ENCODE measurements at places on chromosomes 6 and 20.

GRCh38 chr6:15769511-15770018 lies 106.7 kb upstream of the DTNBP1 start:
- no peak for DNase-seq

DNA sequence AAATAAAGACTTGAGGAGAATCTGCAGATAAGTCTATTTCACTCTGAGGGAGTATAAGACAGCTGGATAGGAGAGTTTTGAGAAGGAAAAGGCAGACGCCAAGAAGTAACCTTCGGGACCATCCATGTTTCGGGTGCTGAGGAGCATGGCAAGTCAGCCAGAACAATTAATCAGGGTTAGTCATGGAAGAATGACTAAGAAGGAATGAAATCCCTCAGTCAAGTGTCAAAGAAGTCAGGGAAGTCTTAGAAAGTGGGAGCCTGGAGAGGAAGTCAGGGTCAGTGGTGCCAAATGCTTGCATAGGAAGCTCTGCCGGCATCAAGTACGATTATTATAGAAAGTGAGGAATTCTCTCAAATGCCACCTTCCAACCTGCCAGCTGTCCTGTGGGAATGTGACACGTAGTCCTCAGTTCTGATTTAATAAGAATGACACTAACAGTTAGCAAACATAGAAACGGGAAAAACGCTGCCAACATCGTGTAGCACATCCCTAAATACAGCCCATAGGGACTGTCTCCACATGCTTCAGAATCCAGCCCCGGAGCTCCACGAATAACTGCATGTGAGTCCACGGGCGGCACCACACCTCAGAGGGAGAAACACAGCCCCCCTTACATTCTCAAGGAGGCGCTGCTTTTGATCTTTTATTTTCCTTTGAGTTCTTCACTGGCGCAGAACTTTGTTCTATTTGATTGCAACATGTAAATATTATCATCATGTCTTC lies 602.7 kb downstream of the PRKN start:
- no peak for DNase-seq

- no peak for DNase-seq
Observed at GRCh38 chr6:34771727-34772126, 14.4 kb downstream of the SNRPC start.

GRCh38 chr6:108591040-108591816 lies 30.5 kb downstream of the FOXO3 start:
- no peak for DNase-seq

DNA sequence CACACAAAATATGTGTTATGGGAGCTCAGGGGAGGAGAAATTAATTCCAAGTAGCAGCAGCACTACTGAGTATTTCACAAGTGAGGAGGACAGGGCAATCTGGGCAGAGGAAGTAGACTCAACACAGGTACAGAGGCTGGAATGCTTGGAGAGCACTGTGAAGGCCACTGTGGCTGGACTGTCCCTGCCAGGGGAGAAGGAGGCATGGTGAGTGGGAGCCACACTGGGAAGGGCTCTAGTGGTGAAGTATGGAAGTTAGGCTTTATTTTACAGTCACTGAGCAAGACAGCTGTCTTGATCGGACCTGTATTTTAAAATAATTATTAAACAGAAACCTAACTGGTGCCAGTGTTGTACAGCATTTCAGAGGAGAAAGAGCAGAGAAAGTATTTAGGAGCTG lies 28.8 kb downstream of the FAM229B start:
- DNase-seq = no peak

- no peak for DNase-seq
Observed at GRCh38 chr6:15410752-15411151, 164.9 kb downstream of the JARID2 start.

- no peak for DNase-seq
Observed at GRCh38 chr6:5968817-5969734, 37.6 kb downstream of the NRN1 start.

- no peak for DNase-seq
Observed at GRCh38 chr6:143549949-143550268, 38.4 kb upstream of the FUCA2 start.

DNA sequence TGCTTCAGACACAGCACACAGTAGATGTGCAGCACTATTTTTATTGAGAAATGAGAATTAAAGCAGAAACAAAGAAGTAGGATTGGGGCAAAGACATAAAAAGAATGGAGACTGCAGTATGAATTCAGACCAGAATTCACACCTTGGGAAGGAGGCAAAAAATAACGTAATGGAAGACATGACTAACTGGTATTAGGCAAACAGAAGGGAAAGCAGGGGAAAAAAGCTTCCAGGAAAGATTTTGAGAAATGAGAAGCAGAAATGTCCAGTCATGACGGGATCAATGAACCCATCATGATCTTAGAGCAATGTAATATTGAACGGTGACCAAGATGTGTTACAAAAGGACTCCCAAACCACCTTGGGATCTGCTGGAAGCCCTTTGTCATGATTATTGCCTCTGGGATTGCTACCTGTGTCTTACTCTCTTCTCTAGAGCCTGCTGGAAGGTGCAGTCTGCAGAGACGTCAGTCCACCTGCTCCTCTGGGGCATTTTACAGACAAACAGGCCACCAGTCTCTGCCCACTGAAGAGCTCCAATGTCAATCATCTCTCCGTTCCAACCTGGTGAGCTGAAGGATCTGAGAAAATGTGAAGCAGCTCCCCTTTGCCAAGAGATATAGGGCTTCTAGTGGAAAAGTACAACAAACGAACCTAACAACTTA lies 8.7 kb downstream of the NUDT3 start:
- no peak for DNase-seq

- no peak for DNase-seq
Observed at GRCh38 chr20:2045101-2045500, 51.2 kb upstream of the PDYN start.

DNA sequence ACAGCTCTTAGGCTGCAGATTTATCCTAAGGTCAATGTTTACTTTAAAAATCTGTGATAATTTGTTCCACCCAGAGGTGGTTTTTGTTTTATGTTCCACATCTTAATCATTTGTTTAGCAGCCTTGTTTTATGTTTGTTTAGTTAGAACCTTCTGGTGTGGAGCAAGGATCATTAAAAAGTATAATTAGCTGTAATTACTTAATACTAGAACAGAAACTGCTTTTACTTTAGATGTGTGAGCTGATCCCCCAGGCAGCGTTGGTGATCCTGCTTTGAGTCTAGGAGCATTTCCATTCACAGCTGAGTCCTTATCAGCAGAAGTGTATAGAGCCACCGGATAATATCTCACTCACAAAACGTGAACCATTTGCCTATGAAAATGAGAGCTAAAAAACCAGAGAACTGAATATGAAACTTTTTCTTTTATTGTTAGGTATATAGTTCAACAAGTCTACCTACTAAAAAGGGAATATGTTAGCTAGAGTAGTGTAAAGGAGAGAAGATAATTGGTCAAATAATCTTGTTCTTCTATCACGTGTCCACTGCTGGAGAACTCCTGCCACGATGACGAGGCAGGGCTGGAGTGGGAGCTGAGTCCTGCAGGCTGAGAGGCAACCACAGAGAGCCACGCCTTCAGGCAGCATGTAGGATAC lies 78.5 kb downstream of the TRMT11 start:
- no peak for DNase-seq

- no peak for DNase-seq
Observed at GRCh38 chr20:39873286-39873685, 815.8 kb downstream of the MAFB start.

DNA sequence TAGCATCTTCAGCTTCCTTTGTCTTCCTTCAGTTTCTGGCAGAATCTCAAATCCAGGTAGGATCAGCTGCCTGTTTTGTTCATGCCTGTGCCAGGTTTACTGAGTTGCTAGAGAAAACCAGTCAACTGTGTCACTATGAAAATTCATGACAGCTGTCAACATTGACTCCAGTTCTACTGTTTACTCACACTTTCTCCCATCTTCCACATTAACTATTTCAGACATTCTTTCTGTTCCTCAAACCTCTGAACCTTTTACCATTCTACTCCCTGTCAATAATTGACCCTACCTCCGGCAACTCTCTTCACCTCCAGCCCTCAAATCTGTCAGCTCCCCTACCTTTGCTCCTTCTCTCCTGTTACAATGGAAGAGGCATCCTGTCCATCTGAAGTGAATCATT lies 8.5 kb downstream of the ENPP4 start:
- no peak for DNase-seq

- DNase-seq = no peak
Observed at GRCh38 chr6:79554305-79554704, 17.1 kb upstream of the LCA5 start.

All from AG09309 (cell line).